Fibroblast of skin of right biceps (primary cell): ENCODE measurements at places on chromosomes 4 and X.
A peak's percentile ranks its signal among the peaks of the same experiment; 100 is the strongest.

DNA sequence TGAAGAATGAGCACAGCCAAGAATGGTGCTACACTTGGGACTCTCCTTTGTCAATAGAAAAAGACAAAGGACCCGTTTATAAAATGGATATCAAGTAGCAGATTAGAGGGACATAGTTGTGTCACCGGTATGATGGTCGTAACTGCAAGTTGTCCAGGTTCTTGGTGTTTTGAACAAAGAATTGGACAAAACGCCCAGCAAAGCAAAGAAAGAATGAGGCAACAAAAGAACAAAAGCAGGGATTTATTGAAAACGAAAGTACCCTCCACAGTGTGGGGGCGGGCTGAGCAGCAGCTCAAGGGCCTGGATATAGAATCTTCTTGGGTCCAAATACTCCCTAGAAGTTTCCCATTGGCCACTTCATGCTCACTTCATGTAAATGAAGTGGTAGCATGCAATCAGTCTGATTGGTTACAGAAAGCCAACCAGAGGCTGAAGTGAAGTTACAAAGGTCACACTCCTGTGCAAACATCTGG, 54.7 kb downstream of the SHROOM3 start:
- DNase-seq, result no peak

DNA sequence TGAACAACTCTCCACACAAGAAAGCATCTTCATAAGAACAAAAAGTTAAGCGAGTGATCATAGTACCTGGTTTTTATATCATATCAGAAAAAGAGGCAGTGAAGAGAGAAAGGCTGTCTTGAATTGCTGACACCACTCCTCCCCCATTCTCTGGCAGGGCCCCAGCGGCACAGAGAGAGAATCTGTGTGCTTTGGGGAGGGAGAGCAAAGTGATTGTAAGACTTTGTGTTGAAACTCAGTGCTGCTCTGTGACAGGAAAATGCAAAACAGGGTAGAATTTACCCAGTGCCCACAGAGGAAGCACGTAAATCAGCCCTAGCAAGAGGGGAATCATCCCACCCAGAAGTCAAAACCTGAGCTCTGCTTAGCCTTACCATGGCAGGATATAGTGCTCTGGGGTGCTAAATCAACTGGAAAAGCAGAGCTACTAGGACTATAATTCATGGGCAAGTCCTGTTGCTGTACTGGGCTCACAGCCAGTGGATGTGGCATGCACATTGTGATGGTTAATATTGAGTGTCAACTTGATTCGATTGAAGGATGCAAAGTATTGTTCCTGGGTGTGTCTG, 174.6 kb downstream of the PRR32 start:
- no peak for DNase-seq

DNA sequence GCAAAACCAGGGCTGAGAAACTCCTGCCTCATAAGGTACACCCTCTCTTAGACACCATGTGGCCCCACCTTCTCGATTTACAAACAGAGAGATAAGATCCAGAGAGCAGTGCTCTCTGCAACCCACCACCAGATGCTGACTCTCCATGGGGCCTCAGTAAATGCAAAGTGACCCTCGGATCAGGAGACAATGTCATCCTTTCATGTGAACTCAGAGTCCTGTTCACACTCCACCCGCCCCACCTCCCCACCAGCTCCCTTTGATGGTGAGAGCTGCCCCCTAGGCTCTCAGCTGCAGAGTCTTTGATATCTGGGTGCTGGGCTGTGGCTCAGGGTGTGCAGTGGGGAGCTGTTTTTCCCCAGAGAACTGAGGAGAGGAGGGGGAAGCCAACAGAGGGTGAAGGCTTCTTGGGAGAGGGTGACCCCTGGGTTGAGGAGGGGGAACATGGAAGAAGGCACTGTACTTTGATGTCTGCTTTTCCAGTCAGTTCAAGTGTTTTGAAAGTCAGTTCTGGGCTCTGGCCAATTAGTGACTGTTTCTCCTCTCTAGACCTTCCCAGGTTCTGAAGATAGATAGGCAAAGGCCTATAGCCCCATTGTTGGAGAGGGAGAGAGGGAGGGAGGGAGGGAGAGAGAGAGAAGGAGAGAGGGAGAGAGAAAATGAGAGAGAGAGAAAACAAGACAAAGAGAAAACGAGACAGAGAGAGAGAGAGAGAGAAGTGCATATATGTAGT, 88.2 kb downstream of the SCD5 start:
- DNase-seq, result no peak

GRCh38 chr4:26576231-26576739, 7.6 kb upstream of the TBC1D19 start:
- peak; percentile 63 for DNase-seq

DNA sequence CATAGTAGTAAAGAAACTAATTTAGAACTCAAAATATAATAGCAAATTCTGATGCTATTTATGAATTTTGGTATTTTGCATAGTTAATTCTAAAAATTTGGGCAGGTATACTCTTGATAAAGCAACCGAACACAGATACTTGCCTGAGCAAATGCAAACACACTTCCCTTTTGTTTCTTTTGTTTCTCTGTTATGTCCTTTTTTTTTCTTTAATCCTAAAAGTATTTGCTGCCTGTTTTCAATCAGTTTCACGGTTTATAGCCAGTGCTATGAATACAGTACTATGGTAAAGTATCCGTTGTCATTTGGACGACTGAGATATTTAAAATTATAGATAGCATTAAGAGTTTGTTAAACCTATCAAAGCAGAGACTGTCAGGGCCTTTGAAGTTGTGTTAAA, 84.3 kb upstream of the HPRT1 start:
- DNase-seq, result no peak

DNA sequence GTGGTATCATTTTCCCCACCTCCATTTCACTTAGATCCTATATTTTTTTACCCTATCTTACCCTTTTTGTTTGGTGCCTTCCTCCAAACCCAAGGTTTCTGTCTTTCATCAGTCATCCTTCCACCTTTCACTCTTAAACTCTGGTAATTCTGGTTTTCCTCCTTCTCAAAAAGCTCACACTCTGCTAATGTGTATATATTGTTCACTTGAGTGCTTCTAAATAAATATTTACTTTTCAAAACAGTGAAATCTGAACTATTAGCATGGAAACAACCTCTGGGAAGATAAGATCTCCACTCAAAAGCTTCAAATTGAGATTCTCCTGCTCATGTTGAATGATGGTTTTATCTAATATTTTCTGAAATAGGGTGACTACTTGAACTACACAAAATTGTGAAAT, 21.5 kb downstream of the XIAP start:
- DNase-seq, result no peak

- no peak for DNase-seq
Observed at GRCh38 chr4:174528226-174528625, 5.9 kb upstream of the HPGD start.

GRCh38 chr4:150126201-150126863, 48.1 kb downstream of the DCLK2 start:
- DNase-seq, result peak; percentile 72

DNA sequence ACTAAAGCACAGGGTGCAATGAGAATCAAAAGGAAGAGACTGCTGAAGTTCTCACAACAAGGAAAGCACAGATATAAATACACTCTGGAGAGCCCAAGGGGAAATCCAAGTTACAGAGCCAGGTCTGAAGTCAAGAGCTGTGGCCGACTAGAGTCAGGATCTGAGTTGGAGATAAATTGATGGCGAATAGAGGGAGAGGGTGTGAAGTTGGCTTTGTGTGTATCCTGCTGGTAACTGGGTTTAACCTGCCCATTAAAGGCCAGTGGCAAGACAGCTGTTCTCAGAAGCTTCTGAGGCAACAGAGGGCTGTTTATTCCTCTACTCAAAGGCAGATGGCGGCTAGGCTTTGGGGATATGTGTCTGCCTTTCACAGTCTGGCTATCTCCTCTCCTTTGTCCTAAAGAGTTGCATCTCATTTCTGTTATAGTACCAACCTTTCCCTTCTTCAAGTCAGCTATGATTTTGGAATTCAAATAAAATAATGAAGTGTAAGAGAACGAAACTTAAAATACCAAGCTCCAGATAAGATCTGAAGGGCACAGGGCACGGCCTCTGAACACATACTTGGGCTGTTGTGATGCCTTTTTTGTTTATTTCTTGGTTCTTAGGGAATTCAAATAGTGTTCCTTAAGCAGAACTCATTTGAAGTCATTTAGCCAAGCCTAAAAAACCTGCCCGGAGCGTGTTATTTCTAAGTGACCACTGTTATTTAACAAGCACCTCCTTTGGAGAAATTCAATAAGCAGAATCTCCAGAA, 142.1 kb downstream of the APBB2 start:
- no peak for DNase-seq

- DNase-seq, result no peak
Observed at GRCh38 chrX:11334165-11334564, 41.0 kb downstream of the AMELX start.

GRCh38 chr4:97984545-97985131, 158.6 kb downstream of the STPG2 start:
- no peak for DNase-seq

DNA sequence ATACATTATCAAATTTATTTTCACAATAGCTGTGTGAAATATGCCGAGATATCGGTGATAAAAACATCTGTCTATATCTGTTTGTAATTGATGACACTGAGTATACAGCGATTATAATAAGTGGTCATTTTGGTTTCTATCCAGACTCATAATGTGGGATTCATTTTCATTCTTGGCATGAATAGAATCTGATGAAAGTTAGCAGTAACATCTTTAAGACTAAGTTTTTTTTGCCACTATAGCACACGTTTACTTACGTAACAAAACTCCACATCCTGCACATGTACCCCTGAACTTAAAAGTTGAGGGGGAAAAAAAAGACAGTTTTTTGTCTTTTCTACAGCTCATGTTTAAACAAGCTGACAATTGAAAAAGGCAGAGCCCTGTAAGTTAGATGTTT, 86.4 kb downstream of the PPA2 start:
- peak; percentile 42 for DNase-seq

DNA sequence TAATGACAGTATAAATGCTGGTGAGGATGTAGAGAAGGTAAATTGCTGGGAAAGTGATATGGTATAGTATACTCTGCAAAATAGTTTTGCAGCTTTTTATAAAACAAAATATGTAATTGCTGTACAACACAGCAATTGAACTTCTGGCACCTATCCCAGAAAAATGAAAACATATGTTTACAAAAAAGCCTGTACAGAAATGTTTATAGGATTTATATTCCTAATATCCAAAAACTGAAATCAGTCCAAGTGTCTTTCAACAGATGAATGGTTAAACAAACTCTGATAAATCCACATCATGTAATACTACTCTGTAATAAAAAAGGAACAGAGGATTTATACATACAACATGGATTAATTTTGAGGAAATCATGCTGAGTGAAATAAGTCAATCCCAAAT, 198.4 kb upstream of the ACTRT1 start:
- DNase-seq, result no peak

- DNase-seq, result peak; percentile 77
Observed at GRCh38 chr4:71290074-71290473, 48.7 kb upstream of the SLC4A4 start.

- no peak for DNase-seq
Observed at GRCh38 chrX:137547291-137547690, 18.6 kb upstream of the ZIC3 start.

- DNase-seq, result no peak
Observed at GRCh38 chrX:122941806-122942205, 242.3 kb upstream of the GRIA3 start.

- peak; percentile 60 for DNase-seq
Observed at GRCh38 chr4:66565801-66566200, 895.5 kb upstream of the EPHA5 start.

DNA sequence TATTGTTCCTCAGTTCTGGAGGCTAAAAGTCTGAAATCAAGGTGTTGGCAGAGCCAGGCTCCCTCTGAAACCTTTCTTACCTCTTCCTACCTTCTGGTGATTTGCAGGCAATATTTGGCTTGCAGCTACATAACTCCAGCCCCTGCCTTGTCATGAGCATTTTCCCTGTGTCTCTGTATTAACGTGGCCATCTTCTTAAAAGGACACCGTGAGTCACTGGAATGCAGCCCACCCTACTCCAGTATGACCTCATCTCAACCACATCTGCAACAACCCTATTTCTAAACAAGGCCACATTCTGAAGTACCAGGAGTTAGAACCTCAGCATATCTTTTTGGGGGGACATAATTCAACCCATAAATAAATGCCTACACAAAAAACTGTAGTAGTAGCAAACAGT, 40.7 kb downstream of the FANCB start:
- peak; percentile 74 for DNase-seq

DNA sequence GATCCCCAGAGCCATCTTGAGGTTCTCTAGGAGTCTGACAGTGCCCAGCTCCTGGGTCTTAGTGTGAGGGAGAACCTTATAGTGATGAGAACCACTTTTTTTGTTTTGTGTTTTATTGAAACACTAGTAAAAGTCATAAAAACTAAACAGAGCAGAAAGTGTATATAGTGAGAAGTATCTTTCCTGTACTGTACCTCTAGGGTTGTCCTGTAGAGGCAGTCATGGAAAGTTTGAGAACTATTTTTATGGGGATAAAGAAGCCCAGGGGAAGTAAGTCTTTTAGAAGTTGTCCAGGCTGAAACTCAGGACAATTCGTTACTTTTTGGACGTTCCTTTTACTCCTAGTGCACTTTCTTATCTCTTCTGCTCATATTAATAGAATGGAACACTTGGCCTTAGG, 40.9 kb downstream of the ADH5 start:
- DNase-seq, result no peak
